ENCODE measurements at places on chromosomes 1 and 21.

GRCh38 chr1:82464362-82465001 is 663.7 kb downstream of the ADGRL2 start:
- DNase-seq, result peak; percentile 79

DNA sequence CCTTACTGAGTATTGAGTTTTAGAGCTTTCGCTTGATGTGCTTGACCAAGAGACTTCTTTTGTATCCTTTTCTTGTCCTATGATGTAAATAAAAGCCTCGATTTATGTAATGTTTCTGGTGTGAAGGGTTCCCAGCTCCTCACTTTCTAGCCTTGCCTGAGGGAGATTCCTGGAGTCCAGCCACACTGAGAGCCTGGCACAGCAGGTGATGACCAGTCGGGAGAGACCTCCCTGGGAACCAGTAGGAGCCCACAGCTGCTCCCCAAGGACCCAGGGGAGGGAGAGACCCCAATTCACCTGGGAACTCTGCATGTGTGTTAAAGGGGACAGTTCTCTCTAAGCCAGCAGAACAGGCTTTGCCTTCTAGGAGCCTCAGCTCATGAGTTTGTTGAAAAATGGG is 8.9 kb downstream of the C1orf115 start:
- no peak for DNase-seq

DNA sequence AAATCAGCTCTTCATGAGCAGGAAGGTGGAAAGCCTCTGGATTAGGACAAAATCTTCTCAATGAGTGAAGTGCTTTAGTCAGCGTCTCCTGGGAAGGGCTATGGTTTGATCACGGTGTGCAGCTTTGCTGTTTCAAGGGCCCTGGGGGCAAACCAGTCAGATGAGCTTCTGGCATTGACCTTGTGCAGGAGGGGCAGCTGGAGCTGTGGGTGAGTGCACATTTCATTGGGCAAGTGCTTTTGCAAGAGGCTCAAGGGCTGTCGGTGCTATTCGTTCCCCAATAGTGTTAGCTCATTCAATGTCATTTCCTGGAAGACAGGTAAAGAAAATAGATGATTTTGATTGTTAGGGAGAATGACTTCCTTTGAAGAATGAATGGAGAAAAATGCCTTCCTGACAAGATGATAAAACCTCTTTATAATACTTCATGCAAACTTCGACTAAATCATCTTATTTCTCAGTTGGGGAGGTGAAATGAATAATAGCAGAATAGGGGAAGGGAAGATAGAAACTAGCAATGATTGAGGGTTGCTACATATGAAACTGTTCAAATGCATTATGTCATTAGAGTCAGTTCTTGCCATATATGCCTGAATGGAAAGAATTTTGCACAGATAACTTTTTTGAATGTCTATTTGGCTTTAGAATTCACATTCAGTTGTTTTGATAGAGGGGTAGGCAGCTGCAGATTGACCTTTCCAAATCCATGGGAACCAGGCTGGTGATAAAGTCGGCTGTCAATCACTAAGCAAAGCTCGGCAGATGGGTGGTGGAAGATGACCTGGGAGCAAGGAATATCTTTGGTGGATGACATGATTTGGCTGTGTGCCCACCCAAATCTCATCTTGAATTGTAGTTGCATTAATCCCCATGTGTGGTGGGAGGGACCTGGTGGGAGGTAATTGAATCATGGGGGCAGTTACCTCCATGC is 12.9 kb upstream of the DISC1 start:
- DNase-seq, result no peak

DNA sequence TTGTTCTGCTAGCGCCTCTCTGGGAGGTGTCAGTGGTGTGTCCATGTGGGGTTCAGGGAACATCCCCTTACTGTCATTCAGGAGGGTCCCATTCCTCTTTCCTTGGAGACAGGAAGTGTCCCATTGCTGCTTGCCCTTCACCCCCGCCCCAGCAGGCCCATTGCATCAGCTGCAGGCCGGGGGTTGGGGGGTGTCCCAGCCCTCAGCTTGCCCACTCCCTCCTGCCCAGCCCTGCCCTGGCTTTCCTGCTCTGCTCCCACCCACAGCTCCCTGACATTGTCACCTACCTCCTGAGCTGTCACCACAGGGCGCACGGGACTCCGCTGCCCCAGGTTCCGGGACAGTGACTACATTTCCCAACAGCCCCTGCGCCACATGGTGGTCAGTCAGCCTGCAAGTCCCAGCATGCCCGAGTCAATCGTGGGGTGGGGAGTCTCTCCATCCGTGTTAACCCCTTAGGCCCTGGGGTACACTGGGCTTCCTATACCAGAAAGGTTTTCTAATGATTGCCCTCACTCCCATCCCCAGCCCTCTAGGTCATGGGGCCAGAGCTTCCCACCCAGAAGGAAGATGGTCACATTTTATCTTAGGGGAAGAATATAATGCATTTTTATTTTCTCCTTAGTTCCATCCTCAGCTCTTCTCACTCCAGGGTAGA is at the start of gene INPP5B:
Gene INPP5B (minus strand): TSS at position 351 of the 658 bp plus-strand sequence. CDS start 745 bp downstream, outside the sequence.
- DNase-seq, result no peak

DNA sequence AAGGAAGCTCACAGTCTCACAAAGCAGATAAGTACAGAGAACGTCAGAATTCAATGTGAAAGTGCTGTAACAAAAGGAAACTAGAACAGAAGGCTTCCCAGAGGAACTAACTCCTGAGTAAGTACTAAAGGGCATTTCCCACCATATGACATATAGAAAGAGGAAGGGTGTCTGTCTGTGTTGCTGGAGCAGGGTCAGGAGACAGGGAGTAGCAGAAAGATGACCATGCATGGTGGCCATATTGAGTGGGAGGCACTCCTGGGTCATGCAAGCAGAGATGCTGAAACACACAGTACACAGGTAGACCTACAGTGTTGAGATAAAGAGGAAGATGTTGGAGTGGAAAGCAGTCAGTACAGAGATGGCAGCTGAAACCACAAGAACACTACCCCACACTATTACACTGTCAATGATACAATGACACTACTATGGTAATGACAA is 47.3 kb downstream of the SLC25A24 start:
- DNase-seq, result no peak

- no peak for DNase-seq
Measured at GRCh38 chr1:227844320-227845146, 29.1 kb downstream of the PRSS38 start.
